ENCODE measurements at places on chromosomes 5 and 9.

DNA sequence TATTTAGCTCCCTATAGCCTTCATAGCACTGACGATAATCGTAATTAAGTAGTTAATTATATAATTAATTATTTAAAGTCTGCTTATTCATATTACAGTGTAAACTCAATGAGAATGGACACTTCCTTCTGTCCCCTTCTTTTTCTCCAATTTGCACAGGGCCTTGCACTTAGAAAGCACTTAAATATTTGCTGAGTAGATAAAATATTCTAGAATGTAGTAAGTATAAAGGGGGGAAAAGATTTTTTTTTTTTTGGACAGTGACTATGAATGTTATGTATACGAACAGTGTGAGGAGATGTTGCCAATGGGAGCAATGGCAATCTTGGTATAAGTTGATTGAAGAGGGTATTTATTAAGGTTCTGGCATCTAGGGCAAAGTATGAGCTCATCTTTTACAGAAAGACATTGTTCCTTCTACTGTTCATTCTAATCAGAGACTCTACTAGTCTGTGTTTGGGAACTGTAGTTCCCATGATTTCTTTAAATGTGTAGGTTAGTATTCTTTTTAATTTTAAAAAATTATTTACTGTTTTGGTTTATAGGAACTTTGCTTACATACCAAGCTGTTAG lies 49.4 kb downstream of the YTHDC2 start:
- DNase-seq = no peak

- DNase-seq = no peak
Measured at GRCh38 chr9:82331079-82331478, 342.5 kb downstream of the SPATA31D1 start.

DNA sequence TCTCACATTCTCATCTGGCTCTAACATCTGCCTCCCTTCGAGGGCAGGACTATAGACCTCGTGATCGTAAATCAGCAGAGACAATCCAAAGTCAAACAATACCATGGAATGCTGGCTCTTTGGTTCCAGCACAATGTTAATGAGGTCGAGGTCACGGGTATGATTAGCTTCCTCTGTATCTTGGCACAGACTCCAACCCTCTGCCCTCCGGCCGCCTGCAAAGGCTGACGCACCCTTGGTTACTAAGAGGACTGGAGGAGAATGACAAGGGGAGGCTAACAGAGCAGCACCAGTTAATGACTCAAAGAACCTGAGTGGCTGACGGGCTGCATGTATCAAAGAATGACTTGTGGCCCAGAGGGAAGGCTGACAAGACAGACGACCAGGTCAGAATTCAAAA lies 10.1 kb downstream of the LHFPL2 start:
- peak; percentile 43 for DNase-seq

GRCh38 chr5:91417219-91417618 lies 34.1 kb upstream of the ARRDC3 start:
- no peak for DNase-seq

- DNase-seq = no peak
Measured at GRCh38 chr9:113973963-113974413, 97.9 kb downstream of the ZNF618 start.

- DNase-seq = no peak
Measured at GRCh38 chr9:135022191-135022870, 65.1 kb upstream of the OLFM1 start.

DNA sequence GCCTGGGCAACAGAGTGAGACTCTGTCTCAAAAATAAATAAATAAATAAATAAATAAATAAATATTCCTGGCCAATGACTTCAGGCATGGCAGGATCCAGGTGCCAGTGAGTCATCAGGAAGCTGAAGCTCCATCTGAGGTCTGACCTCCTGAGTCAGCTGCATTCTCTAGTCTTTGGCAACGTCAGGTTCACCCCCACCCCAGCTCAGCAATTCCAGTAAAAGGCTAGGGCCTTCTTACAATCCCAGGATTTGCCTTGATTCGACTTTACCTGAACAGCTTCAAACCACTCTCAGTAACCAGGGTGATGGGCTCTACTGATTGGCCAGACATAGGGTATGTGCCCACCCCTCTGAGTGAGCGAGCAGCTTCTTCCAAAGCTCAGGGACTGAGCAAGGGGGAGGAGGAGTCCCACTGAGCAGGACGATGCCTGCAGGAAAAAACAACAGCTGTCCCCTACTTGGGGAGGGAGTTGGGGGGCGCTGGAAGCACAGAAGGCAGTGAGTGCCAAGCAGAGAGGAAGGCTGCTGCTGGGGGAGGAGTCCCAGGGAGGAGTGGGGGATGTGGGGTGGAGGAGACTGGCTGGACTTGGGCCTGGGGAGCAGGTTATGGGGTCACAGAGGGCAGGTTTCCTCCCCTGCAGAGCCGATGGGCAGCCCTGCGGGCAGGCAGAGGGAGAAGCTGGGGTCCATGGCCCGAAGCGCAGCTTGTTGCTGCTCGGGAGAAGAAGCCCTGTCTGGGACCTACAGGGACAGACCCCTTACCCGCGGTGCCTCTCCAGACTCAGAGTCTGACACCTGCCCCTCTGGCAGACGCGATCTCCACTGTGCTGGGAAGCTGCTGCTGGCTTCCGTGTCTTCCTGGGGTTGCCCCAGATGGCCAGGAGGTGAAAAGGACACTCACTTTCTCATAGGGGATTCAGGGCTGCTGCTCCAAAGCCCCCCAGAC lies 25.9 kb upstream of the UNC5A start:
- peak; percentile 40 for DNase-seq

DNA sequence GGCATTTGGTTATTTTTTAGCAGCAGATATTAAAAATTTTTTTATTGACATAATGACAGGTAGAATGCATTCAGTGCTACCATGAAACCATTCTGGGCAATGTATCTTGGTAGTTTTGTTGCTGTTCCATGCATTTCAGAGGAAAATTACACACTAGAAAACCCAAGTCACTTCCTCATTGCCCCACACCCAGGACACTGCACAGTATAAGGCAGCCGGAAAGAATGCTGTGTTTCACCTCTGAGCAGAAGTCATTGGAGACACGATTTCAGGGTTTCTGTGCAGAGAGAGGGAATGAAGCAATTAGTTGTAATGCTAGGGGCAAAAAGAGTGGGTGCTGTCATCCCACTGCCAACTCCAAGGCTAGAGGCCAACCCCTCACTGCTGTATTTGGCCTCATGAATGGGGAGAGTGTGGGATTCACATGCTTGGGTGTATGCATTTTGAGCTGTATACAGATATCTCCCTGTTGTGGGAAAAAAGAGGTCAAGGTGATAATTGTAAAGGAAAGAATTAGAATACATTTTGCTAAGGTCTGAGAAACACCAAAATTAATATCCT lies 290.5 kb downstream of the BNC2 start:
- DNase-seq = no peak

- DNase-seq = peak; percentile 14
Measured at GRCh38 chr5:102922111-102922720, 167.1 kb downstream of the PAM start.

- no peak for DNase-seq
Measured at GRCh38 chr5:131980696-131981095, 30.8 kb downstream of the ACSL6 start.

- DNase-seq = no peak
Measured at GRCh38 chr5:132788990-132789886, 12.2 kb upstream of the SEPTIN8 start.

DNA sequence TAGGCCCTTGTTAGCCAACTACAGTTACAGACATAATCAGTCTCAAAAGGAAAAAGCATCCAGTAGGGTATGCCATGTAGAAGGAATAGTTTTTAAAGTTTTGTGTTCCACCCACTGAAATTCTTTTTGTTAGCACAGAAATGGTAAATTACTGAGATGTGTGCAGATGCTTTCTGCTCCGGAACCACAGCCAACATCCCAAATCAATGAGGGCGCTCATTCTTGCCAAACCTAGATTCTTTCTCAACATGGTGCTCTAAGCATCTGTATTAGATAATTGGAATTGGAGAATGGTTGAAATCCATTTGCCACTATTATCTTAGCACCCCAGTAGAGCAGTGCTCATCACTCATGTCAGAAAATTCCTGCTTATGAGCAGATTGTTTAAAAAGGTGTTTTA lies 127.8 kb downstream of the SEC61B start:
- no peak for DNase-seq

- DNase-seq = no peak
Measured at GRCh38 chr5:42520203-42520602, 97.0 kb downstream of the GHR start.

DNA sequence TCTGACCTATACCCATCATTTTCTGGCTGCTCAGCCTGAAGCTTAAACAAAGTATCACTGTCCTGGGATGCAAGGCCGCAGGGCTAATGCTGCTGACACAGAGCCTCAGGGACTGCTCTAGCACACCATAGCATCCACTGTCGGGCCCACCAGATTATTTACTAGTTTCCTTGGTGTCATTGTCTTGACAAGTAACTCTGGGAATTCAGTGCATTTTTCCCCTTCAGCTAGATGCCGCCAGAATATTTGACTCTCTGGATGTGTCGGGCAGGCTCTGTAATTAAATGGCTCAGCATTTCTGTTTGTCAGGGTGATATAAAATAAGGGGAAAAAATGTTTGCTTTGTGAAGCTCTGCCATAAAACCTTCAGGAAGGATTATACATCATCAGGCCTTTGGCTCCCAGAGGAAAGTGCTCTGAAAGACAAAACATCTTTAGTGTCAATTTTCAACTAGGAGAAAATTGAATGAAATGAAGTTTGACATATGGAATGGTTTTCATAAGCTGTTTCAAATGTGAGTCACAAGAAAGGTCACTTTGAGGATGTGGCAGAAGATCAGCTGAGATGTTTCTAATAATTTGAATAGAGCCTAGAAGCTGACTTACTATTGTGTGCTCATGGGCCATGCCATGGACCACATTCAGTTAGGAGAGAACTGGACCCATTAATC lies 350.1 kb downstream of the TMEM232 start:
- DNase-seq = no peak

GRCh38 chr5:52607227-52607824 lies 180.4 kb upstream of the ITGA1 start:
- DNase-seq = no peak

DNA sequence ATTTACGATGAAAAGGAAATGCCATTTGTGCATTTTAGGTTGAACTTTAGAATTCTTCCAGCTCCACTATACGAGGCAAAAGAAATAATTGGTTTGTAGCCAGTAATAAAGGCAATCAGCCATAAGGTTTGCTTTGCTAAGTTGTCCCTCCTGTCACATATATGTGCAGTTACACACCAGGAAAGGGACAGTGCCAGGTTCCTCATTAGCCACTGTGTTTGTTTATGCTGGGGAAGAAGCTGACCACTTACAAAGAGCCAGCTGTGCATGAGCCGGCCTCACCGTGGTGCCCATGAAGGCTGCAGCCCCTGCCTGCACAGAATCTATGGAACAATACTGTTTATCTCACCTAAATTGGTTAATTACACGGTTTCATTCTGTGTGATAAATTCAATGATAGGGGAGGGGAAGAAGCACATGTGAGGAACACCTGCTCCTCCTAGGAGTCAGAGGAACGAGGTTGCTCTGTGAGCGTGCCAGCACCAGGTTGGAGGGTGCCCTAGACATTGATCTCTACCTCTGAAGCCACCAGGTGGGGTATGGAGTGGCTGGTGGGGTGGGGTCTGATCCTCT lies 173.8 kb upstream of the DAP start:
- no peak for DNase-seq

- DNase-seq = no peak
Measured at GRCh38 chr5:178797101-178797521, 62.6 kb upstream of the ZNF354B start.

- DNase-seq = no peak
Measured at GRCh38 chr5:74332682-74333081, 307.8 kb downstream of the ENC1 start.

GRCh38 chr5:133220851-133221674 lies 169.2 kb downstream of the HSPA4 start:
- no peak for DNase-seq

GRCh38 chr5:61401726-61402125 lies 69.7 kb downstream of the ZSWIM6 start:
- no peak for DNase-seq

- no peak for DNase-seq
Measured at GRCh38 chr9:134951994-134952393, 34.3 kb upstream of the FCN1 start.

DNA sequence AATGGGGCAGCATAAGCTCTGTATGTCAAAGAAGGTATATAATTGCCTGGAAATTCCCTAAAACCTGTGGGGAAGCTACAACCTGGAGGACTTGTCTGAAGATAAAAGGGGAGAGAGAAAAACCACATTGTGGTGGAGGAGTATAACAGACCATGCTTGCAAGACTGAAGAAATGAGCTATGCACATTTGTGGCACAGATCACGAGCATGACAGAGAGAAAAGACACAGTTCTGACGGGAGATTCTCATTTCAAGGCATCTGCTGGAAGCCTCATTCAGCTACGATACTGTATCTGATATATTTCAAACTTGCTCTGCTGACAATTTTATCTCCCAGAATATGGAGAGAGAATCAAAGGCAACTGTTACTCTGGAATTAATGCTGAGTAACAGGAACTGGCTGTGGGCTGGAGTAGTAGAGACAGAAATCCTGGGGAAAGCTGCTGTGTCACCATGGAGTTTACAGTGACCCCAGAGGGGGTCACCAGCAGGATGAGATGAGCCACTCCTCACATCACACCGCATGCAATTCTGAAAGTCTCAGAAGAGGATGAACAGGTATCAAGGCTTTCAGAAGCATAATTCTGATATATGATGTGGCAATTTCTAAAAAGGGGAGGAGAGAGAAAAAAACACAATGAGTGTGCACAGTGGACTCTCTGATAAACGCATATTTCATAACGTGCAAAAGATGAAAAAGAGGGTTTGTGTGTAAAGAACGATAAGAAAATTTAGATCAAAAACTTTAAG lies 528.8 kb downstream of the IRX1 start:
- DNase-seq = no peak

- no peak for DNase-seq
Measured at GRCh38 chr5:32358611-32359010, 45.9 kb upstream of the MTMR12 start.

- no peak for DNase-seq
Measured at GRCh38 chr9:85056203-85056572, 386.7 kb downstream of the NTRK2 start.

DNA sequence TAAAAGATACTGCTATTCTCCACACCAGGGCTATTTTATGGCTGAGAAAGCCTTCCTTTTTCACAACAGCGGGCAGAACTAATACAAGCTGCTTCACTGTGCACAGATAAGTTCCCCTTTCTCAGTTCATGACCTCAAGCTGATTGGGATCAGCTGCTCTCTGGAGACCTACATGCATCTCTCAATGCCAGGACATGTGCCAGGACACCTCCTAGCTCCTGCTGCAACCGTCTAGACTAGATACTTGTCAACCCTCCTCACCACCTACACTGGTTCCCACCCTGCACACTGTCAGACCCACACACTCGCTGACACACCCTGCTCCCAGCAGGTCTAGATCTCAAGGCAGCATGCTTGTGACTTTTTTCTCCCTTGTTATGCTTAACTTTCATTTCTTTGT lies 39.8 kb downstream of the STARD4 start:
- DNase-seq = no peak
